Stimulated activated CD4-positive, alpha-beta T cell treated with anti-CD3 and anti-CD28 coated beads, Interleukin-4, amount 100 ng/mL, for 24 hours (primary cell): ENCODE measurements at places on chromosomes 11 and 22.

DNA sequence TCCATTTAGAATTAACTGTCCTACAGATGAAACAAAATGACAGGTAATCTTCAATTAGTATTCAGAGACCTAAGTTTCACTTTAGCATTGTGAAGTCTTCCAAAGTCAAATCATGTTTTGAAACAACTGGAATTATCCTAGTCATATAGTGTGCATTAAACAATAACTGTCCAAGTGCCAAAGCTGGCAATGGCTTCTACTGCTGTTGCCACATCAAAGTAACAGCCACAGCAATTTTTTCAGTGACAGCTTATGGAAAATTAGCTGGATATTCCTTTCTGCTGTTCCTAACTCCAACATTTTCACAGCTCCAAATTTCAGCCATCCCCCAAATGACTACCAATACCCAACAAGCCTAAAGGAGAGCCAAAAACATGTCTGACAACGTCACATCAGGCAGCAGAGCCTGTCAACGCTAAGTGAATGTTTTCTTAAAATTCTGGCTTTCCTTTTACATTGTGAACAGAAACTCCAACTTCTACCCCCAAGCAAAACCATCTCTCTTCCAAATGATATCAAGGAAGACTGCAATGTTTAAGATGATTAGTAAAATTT lies 45.3 kb upstream of the CCDC34 start:
- DNase-seq: no peak

DNA sequence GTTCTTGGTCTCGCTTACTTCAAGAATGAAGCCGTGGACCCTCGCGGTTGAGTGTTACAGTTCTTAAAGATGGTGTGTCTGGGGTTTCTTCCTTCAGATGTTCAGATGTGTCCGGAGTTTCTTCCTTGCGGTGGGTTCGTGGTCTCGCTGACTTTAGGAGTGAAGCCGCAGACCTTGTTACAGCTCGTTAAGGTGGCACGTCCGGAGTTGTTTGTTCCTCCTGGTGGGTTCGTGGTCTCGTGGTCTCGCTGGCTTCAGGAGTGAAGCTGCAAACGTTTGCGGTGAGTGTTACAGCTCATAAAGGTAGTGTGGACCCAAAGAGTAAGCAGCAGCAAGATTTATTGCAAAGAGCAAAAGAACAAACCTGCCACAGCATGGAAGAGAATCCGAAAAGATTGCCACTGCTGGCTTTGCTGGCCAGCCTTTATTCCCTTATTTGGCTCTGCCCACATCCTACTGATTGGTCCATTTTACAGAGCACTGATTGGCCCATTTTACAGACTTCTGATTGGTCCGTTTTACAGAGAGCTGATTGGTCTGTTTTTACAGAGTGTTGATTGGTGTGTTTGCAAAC lies 27.1 kb upstream of the NXPE2 start:
- DNase-seq: no peak

GRCh38 chr11:106468086-106468485 lies 390.6 kb downstream of the AASDHPPT start:
- no peak for DNase-seq

DNA sequence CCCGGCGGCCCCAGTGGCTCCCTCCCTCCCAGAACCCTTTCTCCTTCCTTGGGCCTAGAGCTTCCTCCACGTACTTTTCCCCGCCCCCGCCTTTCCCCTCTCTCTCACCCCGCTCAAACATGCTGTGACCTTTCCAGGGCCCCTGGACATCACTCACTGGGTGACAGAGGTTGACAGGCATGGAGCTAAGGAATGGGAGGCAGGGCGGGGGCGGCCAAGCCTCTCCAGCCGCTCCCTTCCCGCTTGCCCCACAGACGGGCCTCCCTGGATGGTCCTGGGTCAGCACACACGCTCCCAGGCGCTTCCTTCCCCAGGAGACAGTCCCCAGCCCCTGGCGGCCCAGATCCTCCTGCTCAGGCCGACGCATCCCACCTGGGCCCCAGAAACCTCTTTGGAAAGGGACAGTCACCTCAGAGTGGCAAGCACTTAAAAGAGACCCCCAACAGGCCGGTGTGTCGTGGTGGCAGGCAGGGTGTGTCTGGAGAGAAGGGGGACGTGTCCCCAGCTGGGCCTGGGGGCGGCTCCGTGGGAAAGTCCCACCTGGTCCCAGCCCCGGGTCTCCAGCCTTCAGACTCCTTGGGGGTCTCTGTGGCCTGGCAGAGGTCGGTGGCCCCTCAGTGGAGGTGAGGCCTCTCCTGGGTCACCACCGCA lies 8.8 kb downstream of the H19 start:
- DNase-seq: no peak

GRCh38 chr11:68541991-68542390 lies 81.4 kb downstream of the PPP6R3 start:
- DNase-seq: no peak

- no peak for DNase-seq
Measured at GRCh38 chr11:83042964-83043711, 28.6 kb downstream of the RAB30 start.

GRCh38 chr11:104645261-104646222 lies 252.7 kb downstream of the CASP12 start:
- DNase-seq: no peak

- DNase-seq: peak; percentile 61
Measured at GRCh38 chr11:128341280-128342248, 245.8 kb downstream of the ETS1 start.

- DNase-seq: no peak
Measured at GRCh38 chr11:1202154-1202775, 20.6 kb upstream of the MUC5B start.

GRCh38 chr11:48019217-48019584 lies 38.8 kb downstream of the PTPRJ start:
- peak; percentile 47 for DNase-seq

GRCh38 chr11:93822359-93822758 lies 28.1 kb downstream of the VSTM5 start:
- no peak for DNase-seq

DNA sequence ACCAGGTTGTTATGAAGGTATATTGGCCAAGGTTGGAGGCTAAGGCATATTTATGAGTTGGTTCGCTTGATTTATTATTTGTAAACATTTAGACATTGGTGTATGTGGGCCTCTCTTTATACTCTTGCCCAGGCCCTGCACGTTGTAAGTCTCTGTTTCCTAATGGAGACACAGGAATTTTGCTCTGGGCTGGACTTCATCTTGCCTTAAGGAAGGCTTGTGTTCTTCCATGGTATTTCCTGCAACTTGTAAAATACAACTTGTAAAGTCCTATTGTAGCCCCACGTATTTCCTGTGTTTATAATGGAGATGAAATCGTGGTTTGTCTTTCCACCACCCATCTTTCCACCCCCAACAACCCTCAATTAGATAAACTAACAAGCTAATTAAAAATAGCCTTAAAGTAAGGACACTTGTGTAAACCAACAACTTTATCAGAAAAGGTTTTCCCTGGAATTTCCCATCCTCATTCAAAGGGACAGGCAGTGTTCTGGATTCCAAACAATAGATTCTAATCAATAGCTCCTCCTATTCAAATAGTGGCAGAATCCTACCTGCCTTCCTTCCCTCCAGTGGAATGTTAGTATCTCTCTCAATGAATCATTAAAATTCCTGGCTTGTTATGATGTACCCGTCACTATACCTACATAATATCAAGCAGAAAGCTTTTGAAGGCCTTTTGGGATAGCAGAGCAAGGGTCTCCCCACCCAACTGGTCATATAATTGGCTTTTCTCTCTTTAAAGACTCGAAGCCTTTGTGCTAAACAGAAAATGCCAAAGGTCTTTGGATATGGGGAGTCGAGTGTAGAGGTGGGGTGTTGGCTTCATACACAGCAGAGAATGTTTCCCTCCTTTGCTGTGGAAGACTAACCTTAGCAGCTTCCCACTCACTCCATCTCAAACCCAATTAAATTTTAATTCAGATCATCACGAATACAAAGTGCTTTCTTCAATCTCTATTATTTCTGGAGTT lies 77.1 kb downstream of the UBASH3B start:
- no peak for DNase-seq
